Muscle of arm (tissue), 14 donors: ENCODE measurements at places on chromosomes 6 and 20.

DNA sequence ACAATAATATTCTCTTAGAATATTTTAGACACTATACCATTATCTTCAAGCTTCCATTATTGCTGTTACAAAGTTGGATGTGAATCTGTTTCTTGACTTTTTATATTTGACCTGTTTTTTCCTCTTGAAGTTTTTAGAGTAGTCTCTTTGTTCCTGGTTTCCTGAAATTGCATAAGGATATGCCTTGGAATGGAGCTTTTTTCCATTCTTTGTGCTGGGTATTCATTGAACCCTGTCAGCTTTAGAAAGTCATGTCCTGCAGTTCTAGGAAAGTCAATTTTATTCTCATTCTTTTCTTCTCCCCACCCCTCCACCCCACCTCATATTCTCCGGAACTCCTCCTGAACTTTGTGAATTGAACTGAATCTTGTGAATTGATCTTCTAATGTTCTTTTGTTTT lies 92.4 kb upstream of the FOXO3 start:
- no peak for DNase-seq

DNA sequence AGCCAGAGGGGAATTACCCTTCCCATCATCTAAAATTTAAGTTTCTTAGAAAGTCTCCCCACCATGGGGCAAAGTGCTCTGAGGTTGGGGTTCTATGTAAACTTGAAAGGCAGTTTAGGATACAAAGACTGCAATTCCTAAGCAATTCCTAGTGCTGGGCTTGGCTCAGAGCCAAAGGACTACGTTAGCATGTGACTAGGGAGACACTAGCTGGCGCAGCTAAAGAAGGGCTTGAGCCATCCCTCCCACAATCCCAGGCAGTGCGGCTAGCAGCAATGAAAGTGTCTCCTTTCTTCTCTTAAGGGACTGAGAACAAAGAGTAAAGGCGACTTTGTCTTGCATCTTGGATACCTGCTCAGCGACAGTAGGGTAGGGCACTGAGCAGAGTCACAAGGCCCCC lies 306.6 kb upstream of the FKBP1C start:
- no peak for DNase-seq

GRCh38 chr20:21920211-21920610 lies 214.7 kb downstream of the PAX1 start:
- DNase-seq, result no peak

- no peak for DNase-seq
These were observed 27.0 kb downstream of the CBFA2T2 start for GRCh38 chr20:33516882-33517281.

DNA sequence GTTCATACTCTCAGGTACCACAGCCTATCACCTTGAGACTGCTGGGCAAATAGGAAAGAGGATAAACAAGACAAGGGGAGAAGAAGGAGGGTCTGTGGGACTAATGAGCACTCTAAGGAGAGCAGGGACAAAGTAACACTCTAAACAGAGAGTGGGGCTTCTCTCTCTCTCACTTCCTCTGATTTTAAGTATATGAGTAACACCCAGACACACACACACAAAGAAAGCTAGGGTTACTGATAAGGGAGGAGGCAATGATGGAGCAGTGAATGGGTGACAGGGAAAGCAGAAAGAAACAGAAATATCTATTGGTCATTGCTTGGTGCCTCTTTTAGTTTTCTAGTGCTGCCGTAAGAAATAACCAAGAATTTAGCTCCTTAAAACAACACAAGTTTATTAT lies 96.2 kb upstream of the RNF217 start:
- no peak for DNase-seq
